ENCODE measurements at places on chromosomes 11 and 22.

DNA sequence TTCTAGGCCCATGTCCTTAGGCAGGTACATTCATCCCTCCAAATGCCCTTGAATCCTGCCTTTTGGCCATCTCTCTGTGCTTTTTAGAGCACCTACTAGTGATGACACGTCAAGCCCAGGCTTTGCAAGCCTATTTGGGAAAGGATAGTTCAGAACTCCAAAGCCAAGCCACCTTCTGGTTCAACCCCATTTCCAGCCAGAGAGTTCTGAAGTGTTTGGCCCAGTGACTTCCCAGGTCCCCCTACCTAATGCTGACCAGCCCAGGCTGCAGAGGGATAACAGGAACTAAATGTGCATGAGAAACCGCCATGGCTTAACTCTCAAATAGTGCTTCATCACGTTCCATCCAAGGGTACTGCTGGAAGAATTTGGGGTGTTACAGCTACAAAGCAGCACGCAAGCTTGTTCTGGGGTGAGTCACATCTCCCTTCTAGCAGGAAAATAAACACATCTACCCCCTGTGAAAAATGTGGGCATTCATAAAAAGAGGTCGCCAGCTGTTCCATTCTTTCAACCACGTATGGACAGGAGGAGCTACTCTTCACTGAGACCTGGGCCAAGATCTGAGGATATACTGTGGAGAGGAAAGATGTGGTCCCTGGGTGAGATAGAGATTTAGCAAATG is 2.0 kb upstream of the FXYD6 start:
- DNase-seq: no peak
- H3K27me3 ChIP-seq: peaks cover 66% of the 10 kb centered on the region
- no peaks in the 10 kb centered on the region for H3K4me1 ChIP-seq
- no peaks in the 10 kb centered on the region for H3K36me3 ChIP-seq

- H3K4me1 ChIP-seq: peaks cover 34% of the 10 kb centered on the region
- no peak overlapping the region for H3K4me3 ChIP-seq
- no peaks in the 10 kb centered on the region for H3K27me3 ChIP-seq
- H3K27ac ChIP-seq: no peak overlapping the region
- no peak for DNase-seq
- peaks cover 6% of the 10 kb centered on the region for H3K36me3 ChIP-seq
Measured at GRCh38 chr11:57421805-57422204, 5.1 kb downstream of the SLC43A3 start.

- peaks cover 8% of the 10 kb centered on the region for H3K4me1 ChIP-seq
- DNase-seq: no peak
- H3K4me3 ChIP-seq: no peak overlapping the region
- no peaks in the 10 kb centered on the region for H3K27me3 ChIP-seq
Measured at GRCh38 chr11:75029836-75030631, 41.3 kb downstream of the NEU3 start.

GRCh38 chr11:66409226-66409625 is 11.6 kb upstream of the NPAS4 start:
- DNase-seq: no peak
- H3K4me3 ChIP-seq: no peak overlapping the region
- no peaks in the 10 kb centered on the region for H3K4me1 ChIP-seq
- peaks cover 7% of the 10 kb centered on the region for H3K27me3 ChIP-seq

- H3K27me3 ChIP-seq: no peaks in the 10 kb centered on the region
- peak overlapping the region; percentile 44 for H3K27ac ChIP-seq
- H3K4me1 ChIP-seq: peaks cover 33% of the 10 kb centered on the region
- no peaks in the 10 kb centered on the region for H3K36me3 ChIP-seq
Measured at GRCh38 chr22:46829117-46829891, 66.9 kb downstream of the TBC1D22A start.

DNA sequence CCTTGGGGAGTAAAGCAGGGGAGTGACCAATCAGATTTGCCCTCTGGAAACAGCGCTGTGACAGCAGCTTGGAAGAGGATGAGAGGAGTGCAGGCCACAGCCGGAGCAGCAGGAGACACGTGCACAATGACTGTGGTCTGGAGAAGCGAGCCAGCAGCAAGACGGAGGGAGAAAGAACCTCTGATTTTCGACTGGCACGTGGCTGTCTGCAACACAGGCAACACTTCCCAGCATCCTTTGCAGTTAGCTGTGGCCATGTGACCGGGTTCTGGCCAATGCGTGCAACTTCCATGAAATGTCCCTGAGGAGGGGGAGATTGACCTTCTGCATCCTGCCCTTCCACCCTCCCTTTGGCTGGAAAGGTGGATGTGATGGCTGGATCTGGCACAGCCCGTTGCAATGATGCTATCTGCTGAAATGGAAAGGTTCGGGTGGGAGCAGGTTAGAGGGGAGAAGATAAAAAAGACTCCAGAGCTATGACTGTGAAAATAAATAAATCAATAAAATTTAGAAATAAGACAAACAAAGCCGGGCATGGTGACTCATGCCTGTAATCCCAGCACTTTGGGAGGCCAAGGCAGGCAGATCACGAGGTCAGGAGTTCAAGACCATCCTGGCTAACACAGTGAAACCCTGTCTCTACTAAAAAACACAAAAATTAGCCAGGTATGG is 15.6 kb downstream of the PLA2G6 start:
- H3K27ac ChIP-seq: no peak overlapping the region
- no peak for DNase-seq
- no peaks in the 10 kb centered on the region for H3K27me3 ChIP-seq
- H3K4me3 ChIP-seq: no peak overlapping the region
- H3K36me3 ChIP-seq: no peaks in the 10 kb centered on the region

DNA sequence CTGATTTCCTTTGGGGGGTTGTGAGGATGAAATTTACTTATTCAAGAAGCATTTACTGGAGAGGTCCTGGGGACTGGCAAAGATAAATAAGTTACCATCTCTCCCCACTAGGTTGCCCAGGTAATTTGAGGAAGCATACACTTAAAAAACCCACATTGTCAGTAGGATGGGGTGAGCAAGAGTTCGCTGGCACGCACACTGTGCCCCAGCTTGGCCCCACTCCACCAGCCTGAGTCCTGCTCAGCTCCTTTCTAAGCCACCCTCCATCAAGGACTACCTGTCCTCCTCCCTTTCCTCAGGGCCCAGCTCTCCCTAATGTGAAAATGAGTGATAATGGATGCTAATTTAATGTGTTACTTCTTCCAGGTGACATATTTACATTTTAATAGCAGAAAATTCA is 216.5 kb upstream of the PLET1 start:
- no peak overlapping the region for H3K27ac ChIP-seq
- DNase-seq: no peak
- no peak overlapping the region for H3K4me3 ChIP-seq
- H3K4me1 ChIP-seq: no peaks in the 10 kb centered on the region
- no peaks in the 10 kb centered on the region for H3K36me3 ChIP-seq
- no peaks in the 10 kb centered on the region for H3K27me3 ChIP-seq

DNA sequence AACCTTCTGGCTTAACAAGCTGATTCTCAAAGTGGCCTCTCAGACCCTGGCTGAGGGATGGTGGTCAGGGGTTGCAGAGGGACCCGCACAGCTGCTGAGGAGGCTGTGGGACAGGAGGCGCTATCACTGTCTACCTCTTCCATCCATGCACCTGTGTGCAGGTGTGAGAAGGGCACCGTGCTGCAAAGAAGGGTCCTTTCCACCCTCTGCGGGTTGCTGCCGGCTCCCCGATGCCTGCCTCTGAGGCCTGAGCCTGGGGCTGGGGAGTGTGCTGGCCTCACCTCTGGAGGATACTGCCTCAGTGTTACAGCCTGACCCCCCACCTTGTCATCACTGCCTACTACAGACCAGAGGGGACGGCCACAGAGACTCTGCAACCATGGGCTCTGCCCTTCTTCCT is 66.1 kb upstream of the B3GAT1 start:
- no peaks in the 10 kb centered on the region for H3K4me1 ChIP-seq
- H3K27ac ChIP-seq: no peak overlapping the region
- H3K36me3 ChIP-seq: no peaks in the 10 kb centered on the region
- H3K4me3 ChIP-seq: no peak overlapping the region
- H3K27me3 ChIP-seq: no peaks in the 10 kb centered on the region

GRCh38 chr11:109978895-109979294 is 114.3 kb upstream of the ZC3H12C start:
- H3K4me1 ChIP-seq: no peaks in the 10 kb centered on the region
- no peaks in the 10 kb centered on the region for H3K36me3 ChIP-seq
- H3K27me3 ChIP-seq: no peaks in the 10 kb centered on the region

DNA sequence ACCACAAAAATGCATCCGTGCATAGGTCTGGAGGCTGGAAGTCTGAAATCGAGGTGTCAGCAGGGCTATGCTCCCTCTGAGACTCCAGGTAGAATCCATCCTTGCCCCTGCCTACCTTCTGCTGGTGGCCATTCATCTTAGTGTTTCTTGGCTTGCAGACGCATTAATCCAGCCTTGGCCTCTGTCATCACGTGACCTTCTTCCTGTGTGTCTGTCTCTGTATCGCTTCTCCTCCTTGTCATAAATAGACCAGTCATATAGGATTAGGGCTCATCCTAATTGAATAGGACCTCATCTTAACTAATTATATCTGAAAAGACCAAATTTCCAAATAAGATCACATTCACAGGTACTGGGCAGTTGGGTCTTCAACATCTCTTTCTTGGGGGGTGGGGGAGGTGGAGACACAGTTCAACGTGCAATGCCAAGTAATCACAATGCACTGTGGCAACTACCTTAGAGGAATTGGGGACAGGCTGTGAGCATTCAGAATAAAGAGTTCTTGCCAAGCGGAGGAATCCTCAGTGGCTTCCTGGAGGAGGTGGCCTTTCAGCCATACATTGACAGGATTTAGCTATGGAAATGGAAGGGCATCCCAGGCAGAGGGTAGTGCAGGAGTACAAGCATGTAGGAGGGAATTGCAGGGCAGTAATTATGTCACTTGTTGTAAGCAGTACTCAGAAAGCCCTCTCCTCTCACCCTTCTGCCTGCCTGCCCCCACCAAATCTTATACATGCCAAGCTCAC is 96.2 kb upstream of the SYT13 start:
- H3K4me3 ChIP-seq: no peak overlapping the region
- no peak overlapping the region for H3K27ac ChIP-seq
- no peaks in the 10 kb centered on the region for H3K36me3 ChIP-seq
- no peaks in the 10 kb centered on the region for H3K27me3 ChIP-seq
- no peaks in the 10 kb centered on the region for H3K4me1 ChIP-seq

DNA sequence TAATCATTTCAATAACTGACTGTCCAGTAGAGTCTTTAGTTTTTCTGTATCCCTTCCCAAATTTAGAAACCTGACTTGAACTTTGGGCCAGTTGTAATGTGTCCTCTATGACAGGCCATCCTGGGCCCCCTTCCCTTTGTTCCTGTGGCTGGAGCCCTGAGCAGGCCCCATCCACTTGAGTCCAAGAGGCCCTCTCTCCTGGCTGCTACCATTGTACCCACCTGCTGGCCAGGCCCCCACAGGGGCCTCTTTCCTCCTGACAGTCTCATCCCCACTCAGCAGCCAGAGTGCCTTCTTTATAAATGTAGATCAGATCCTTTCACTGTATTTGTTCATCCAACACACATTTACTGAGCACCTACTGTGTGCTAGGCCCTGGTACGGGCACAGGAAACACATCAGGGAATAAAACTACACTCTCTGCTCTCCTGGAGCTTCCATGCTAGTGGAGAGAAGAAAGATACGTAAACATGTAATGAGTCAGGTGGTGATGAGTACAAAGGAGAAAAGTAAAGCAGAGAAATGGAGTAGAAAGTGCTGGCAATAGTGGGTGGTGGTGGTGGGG is 2.7 kb upstream of the LRP5 start:
- H3K4me3 ChIP-seq: no peak overlapping the region
- no peak for DNase-seq
- no peaks in the 10 kb centered on the region for H3K27me3 ChIP-seq
- no peaks in the 10 kb centered on the region for H3K36me3 ChIP-seq

DNA sequence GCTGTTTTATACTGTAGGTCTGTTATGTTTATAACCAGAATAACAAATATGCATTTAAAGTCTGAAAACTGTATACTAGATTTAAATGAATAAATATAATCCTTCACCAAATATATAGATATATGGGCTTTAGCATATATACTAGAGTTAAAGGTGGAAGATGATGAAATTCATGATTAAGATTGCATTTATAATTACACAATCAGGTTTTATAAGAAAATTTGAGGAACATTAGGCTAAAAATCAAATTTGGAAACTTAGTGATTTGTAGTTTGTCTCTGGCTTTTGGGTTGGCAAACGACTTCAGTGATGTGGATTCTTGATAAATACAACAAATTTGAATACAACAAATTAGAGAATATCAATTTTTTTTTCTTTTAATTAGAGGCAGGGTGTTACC is 10.0 kb downstream of the BCL2L13 start:
- no peak overlapping the region for H3K4me3 ChIP-seq
- H3K27ac ChIP-seq: no peak overlapping the region
- H3K4me1 ChIP-seq: no peaks in the 10 kb centered on the region
- H3K27me3 ChIP-seq: no peaks in the 10 kb centered on the region
- no peaks in the 10 kb centered on the region for H3K36me3 ChIP-seq

DNA sequence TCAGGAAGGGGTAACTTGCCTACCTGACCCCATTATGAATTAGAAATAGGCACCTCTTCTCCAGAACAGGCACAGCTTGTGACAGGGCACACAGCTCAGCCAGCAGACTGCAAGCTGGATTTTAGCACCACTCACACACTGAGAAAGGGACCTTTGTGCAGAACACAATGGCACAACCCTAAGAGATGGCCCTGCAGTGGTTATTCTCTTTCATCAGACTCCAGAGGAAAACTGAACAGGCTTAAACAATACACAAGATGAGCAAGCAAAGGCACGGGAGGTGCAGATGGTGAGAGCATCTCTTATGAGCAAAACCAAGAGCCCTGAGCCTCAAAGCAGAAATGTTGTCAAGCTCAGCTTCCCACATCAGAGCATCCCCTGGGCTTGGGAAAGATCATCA is 93.8 kb upstream of the LRRC55 start:
- no peaks in the 10 kb centered on the region for H3K36me3 ChIP-seq
- no peak for DNase-seq
- H3K27me3 ChIP-seq: peaks cover 3% of the 10 kb centered on the region

DNA sequence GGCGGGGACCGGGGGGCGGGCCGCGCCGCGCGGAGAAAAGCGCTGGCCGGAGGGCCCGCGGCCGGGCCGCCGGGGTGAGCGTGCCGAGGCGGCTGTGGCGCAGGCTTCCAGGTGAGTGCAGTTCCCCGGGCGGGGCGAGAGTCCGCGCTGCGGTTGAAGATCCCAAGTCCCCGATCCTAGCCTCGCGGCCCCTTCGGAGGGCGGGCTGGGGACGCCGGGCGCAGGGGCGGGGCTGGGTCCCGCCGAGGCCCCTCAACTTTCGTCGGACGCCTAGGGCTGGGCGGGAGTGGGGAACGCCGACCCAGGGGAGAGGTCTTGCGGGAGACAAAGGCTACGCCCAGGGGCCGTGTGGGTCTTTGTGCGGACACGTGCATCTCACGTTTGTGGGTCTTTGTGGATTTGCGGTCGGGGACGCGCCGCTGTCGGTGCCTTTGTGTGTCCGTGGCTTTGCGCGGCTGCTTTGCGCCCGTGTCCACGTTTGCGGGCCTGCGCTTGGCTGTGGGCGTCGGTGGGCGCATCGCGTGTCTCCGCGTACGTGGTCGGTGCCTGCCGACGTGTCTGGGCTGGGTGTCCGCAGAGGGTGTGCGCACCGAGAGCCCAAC is at the start of gene TSKU:
TSKU (plus strand) TSS at position 63 of the 602 bp plus-strand sequence. CDS start 12,261 bp downstream, outside the sequence.
- peaks cover 2% of the 10 kb centered on the region for H3K4me1 ChIP-seq
- DNase-seq: no peak
